ENCODE measurements at places on chromosomes 4 and X.

- no peak for DNase-seq
These were observed 750.3 kb downstream of the ARAP2 start for GRCh38 chr4:35493977-35494376.

GRCh38 chr4:52983563-52984303 lies 121.6 kb downstream of the RASL11B start:
- DNase-seq: no peak

GRCh38 chr4:22969287-22969896 lies 276.7 kb downstream of the GBA3 start:
- no peak for DNase-seq

GRCh38 chr4:182192511-182193181 lies 50.6 kb upstream of the TENM3 start:
- DNase-seq: no peak

- no peak for DNase-seq
These were observed 243.8 kb upstream of the JADE1 start for GRCh38 chr4:128565565-128566186.

GRCh38 chr4:68129793-68130192 lies at the start of gene TMPRSS11F:
TSS of gene TMPRSS11F (minus strand) at chr4:68129869. CDS start at chr4:68129820, 49 bp downstream.
- DNase-seq: no peak

DNA sequence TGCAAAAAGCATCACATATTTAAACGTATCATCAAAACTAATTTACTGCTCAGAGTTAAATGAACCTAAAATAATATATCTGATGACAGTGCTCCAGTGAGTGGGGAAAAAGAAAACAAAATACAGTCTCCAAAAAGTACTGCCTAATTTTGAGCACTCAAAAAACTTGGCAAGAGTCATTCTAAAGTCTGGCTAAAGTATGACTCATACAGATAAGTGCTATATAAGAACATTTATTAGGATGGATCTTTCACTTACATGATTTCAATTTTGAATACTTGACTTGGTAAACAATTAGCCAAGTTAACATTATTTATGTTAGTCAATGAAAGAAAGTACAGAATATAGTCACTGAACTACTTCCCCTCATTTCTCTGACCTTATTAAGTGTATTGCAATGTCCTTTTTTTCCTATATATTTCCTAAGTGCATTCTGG lies 27.2 kb downstream of the FBXO8 start:
- DNase-seq: no peak

DNA sequence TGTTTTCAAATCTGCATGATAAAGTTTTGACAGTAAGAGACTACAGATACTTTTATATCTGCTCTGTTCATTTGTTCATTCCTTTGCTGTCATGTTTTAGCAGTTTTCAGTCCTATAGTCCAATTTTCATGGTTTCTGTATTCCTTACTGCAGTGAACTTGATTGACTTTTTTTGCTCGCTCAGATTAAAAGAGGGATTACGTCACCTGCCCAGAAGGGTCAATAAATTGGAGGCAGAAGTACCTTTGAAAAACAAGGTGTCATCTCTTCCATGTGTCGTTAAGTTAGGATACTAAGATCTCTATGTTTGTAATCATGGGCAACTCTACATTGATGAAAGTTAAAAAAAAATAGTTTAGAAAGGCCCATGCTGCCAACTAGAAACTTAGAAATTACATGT lies 250.1 kb upstream of the SMIM31 start:
- DNase-seq: no peak

DNA sequence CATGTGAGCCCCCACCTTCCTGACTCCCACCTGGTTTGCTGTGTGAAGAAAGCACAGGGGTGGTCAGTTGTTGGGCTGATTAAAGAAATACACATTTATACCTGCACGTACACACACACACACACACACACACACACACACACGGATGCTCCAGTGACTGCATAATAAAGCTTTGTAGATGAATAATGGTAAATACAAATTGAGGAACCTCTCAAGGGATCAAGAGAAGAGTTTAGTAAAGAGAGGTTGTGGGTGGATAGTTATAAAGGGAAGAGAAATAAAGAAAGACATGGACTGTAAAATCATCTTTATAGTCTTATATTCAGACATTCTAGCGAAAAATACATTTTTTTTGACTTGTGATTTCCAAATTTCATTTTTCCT lies 144.1 kb downstream of the MGST2 start:
- DNase-seq: no peak

- no peak for DNase-seq
These were observed 190.7 kb downstream of the GLUD2 start for GRCh38 chrX:121238093-121238492.

- DNase-seq: no peak
These were observed 111.2 kb upstream of the TECRL start for GRCh38 chr4:64520421-64520820.

GRCh38 chrX:78378476-78379115 lies 51.2 kb upstream of the CYSLTR1 start:
- DNase-seq: no peak

DNA sequence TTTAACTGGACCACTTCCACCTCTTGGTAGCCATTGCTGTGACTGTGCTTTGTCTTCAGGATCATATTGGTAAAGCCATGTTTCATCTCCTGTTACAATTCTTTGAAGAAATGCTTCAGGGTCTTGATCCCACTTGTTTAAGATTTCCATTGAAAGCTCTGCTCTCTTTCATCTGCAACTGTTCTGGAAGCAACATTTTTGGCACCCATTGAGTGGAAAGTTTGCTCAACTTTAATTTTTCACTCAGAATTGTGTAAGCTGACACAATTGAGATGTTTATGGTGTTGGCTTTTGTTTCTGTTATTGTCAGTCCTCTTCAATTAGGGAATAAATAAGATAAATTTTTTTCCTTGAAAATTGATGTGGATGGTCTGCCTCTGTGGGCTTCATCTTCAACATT lies 237.4 kb downstream of the MAPK10 start:
- no peak for DNase-seq

Measured in cortex of kidney (tissue), 1 donor.